NCI-H1694 treated with DMSO at 0.1 percent for 48 hours (cell line): ENCODE measurements at places on chromosomes 4 and X.

- no peak for DNase-seq
Observed at GRCh38 chrX:14084466-14084865, 54.8 kb upstream of the GEMIN8 start.

GRCh38 chrX:15173411-15173810 lies 96.5 kb downstream of the ASB9 start:
- DNase-seq, result no peak

DNA sequence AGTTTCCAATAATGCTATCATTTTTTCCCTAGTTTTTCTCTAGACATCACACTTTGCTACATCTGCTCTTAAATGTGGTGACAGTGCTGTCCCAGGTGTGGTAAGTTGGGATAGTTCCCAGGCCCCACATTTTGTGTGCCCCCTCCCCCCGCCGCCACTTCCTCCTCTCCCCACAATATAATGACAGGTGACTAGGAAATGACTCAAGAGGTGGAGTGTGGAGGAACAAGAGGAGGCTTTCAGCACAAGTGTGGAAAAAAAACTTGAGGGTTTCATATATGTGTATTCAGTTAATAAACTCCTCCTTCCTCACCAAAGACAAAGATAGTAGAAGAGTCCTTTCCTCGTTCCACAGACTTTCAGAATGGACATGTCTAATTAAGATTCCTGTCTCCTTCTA lies 18.3 kb upstream of the IL21 start:
- DNase-seq, result no peak

DNA sequence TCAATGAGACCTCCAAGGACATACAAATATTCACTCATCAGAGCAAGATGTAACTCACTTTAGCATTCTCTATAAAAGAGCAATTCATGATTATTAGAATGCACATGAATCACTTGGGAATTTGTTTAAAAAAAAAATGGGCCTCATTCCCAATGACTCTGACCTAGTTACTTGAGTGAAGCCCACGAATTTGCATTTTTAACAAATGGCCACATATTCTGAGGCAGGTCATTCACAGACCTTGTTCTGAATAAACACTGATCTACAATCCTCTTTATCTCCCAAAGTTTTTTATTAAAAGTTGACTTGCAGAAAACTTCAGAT lies 255.1 kb upstream of the VEGFC start:
- DNase-seq, result no peak

DNA sequence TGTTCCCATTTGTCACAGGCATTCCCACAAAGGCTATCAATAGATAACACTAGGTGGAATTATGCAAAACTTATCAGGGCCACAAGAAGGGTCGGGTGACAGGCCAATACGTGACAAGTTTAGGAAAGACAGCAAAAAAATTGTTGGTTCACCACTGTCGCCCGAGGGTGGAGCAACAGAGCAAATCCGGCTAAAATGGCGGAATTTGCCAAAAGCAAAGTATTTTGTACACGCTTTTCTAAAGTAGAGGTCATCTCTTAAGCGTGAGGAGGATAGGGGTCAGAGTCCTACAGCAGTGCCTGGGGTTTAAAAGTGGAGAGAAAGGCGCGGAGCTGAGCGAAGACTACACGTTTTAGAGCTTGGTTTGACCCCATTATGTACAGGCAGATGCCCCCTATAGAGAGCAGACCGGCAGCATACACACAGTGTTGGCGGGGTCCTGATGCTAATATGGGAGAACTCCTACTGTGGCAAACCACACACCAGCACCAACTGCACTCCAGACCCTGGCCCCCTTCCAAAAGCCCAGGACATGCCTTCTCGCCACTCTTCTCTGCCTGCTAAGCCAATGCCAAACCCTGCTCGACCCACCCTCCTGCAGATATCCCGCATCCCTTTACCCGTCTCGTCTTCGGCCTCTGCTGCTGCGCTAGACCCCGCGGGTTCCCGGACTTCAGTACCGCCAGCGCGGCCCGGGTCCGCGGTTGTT lies 733 bp downstream of the CCNA2 start:
- DNase-seq, result peak; percentile 30

- peak; percentile 88 for DNase-seq
Observed at GRCh38 chr4:79050541-79050880, 111.3 kb upstream of the PAQR3 start.

GRCh38 chr4:159042097-159042605 lies 60.7 kb upstream of the RAPGEF2 start:
- DNase-seq, result no peak

DNA sequence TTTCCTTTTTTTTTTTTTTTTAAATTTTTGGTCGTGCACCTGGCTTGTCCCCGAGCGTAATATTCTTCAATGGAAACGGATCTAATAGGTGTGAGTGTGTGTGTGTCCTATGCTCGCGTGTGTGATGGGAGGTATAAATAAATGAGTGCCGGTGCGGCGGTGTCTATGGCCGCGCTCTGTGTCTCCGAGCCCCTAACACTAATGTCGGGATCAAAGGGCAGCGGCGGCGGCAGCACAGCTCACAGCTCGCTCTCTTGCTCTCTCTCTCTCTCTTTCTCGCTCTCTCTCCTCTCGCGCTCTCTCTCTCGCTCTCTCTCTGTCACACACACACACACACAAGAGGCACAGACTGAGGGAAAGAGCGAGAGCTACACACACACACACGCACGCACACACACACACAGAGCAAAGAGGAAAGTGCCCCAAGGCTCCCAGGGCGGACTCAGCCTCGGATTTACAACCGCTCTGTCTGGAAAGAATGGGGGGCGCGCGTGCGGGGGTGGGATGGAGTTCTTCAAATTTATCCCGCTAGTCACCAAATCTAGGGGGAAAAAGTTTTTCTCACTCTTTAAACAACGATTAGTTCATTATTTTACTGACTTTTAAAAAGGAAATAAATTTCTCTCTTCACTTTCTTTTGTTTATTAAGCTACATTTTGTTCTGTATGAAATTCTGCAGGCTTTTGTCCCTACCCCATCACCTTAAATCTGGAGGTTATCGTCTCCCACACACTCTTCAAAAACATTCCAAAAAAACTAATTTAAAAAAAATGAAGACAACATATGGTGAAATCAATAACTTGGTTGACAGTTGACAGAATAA lies at the start of gene ZNF827:
Gene ZNF827 (minus strand): TSS at position 206 of the 823 bp plus-strand sequence. CDS start 416 bp downstream, outside the sequence.
- peak; percentile 51 for DNase-seq

DNA sequence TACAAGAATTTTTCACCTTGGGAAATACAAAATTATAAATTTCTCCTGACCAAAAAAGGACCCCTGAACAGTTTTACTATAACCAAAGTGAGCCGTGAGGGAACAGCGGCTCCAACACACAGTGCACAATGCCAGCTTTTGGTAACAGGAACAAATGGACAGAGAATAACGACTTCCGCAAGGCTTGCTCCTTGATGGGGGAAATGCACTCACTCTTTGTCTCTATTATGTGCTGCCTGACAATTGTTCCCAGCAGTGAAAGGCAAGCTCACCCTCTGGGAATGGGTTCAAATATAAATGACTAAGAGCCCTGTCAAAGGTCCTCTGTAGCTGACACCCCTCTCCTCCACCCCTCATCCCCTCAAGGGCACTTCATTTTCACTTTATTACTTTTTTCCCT lies 325.8 kb upstream of the GALNT7 start:
- DNase-seq, result no peak

- no peak for DNase-seq
Observed at GRCh38 chrX:132883358-132883915, 75.0 kb downstream of the HS6ST2 start.

DNA sequence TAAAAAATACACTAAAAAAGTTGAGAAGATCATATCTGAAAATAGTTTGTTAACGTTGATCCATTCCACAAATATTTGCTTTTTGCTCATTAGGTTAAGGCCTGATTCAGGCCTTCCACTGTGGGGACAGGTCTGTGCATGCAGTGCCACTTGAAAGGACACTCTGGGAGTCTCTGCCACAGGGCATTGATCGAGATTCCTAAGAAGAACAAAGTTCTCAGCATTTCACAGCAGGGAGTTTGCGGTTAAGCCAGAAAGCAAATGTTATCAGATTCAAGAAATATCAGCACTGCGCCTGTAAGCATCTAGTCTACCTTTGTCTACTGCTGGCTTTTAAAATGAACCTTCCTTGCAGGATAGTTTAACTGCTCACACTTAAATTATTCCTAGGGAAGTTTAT lies 62.2 kb upstream of the TNIP3 start:
- no peak for DNase-seq

- DNase-seq, result peak; percentile 13
Observed at GRCh38 chr4:152348670-152349069, 187.2 kb downstream of the FBXW7 start.

- no peak for DNase-seq
Observed at GRCh38 chr4:31467781-31468180, 747.6 kb downstream of the PCDH7 start.

GRCh38 chrX:43953218-43953617 lies 20.0 kb downstream of the NDP start:
- DNase-seq, result no peak
